Hematopoietic multipotent progenitor cell (in vitro differentiated cells): ENCODE measurements at places on chromosomes 2 and 18.

DNA sequence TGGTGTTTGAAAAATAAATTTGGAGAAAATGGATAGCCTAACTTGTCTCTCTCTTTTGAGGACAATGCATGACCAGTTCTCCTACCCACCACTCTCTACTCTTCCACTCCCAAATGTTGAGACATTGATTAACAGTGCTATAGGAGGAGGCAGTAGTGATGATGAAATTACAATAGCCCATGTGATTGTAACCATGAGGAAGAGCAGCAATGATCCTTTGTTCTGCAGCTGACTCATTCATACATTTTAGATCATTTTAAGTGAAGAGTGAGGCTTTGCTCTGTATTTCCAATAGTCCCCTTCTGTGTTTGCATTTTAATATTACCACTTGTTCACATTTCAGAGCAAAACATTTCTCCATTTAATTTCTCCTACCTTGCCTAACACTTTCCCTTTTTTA, 592.3 kb downstream of the THSD7B start:
- no peak for DNase-seq

DNA sequence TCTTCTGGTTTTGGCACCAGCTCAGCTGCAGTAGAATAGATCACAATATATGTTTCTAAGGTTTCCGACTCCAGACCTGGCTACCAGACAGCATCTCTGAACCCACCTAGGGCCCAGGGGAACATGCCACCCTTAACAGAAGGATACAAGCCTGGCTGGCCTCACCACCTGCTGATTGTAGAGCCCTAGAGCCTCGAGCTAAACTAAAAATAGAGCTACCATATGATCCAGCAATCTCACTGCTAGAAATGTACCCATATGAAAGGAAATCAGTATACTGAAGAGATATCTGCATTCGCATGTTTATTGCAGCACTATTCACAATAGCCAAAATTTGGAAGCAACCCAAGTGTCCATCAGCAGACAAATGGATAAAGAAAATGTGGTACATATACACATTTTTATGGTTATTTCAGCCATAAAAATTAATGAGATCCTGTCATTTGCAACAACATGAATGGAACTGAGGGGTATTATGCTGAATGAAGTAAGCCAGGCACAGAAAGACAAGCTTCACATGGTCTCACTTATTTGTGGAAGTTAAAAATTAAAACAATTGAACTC, 242.4 kb upstream of the SLC39A10 start:
- DNase-seq = no peak

- DNase-seq = no peak
Measured at GRCh38 chr2:110143982-110144381, 28.4 kb upstream of the MALL start.

DNA sequence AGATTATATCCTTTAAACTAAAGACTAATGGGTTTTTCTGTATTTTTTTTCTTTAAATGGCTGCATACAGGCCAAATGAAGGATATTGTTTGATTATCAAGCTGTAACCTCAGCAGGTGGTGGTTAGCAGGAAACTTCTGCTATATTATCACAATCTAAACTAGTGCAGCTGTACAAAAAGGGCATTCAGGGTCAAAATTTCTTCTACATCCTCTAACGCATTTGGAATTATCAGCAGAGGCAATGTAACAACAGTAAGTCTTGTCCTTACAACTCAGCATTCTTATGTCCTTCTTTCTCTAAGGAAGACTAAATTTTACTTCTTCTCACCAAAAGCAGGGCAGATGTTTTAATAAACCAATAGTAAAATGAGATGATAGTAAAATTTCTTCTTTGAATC, 135.8 kb upstream of the FN1 start:
- peak; percentile 51 for DNase-seq

DNA sequence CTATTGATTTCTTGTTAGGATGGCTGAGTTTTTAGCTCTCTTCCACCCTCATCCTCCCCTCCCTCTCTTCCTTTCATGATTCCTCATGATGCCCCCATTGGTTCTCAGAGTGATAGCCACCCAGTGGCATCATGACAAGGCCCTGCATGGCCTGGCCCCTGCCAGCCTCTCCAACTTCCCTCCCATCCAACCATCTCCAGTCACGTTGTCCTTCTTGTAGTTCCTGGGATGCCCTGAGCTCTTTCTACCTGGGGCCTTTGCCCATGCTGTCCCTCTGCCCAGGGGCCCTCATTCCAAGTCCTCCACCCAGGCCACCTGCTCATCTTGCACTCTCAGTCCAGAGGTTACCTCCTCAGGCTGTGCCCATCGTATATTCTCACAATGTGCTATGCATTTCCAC, 247.5 kb downstream of the TFCP2L1 start:
- no peak for DNase-seq

GRCh38 chr2:203786549-203787351, 80.3 kb downstream of the CD28 start:
- no peak for DNase-seq

GRCh38 chr2:104332731-104333130, 521.2 kb upstream of the POU3F3 start:
- DNase-seq = no peak

DNA sequence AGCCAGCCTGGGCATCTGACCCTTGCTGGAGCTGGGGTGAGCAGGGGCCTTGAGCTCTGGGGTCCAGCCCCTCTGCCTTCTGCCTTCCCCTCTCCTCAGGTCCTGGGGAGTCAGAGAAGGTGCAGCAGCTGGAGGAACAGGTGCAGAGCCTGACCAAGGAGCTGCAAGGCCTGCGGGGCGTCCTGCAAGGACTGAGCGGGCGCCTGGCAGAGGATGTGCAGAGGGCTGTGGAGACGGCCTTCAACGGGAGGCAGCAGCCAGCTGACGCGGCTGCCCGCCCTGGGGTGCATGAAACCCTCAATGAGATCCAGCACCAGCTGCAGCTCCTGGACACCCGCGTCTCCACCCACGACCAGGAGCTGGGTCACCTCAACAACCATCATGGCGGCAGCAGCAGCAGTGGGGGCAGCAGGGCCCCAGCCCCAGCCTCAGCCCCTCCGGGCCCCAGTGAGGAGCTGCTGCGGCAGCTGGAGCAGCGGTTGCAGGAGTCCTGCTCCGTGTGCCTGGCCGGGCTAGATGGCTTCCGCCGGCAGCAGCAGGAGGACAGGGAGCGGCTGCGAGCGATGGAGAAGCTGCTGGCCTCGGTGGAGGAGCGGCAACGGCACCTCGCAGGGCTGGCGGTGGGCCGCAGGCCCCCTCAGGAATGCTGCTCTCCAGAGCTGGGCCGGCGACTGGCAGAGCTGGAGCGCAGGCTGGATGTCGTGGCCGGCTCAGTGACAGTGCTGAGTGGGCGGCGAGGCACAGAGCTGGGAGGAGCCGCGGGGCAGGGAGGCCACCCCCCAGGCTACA, 3.8 kb downstream of the EMILIN1 start:
- DNase-seq = no peak

- no peak for DNase-seq
Measured at GRCh38 chr18:58953627-58954026, 89.0 kb downstream of the ZNF532 start.
